Gastrocnemius medialis (tissue), 4 donors: ENCODE measurements at places on chromosomes 7 and 10.

GRCh38 chr10:123519861-123520260 lies 146.3 kb upstream of the GPR26 start:
- DNase-seq = no peak

DNA sequence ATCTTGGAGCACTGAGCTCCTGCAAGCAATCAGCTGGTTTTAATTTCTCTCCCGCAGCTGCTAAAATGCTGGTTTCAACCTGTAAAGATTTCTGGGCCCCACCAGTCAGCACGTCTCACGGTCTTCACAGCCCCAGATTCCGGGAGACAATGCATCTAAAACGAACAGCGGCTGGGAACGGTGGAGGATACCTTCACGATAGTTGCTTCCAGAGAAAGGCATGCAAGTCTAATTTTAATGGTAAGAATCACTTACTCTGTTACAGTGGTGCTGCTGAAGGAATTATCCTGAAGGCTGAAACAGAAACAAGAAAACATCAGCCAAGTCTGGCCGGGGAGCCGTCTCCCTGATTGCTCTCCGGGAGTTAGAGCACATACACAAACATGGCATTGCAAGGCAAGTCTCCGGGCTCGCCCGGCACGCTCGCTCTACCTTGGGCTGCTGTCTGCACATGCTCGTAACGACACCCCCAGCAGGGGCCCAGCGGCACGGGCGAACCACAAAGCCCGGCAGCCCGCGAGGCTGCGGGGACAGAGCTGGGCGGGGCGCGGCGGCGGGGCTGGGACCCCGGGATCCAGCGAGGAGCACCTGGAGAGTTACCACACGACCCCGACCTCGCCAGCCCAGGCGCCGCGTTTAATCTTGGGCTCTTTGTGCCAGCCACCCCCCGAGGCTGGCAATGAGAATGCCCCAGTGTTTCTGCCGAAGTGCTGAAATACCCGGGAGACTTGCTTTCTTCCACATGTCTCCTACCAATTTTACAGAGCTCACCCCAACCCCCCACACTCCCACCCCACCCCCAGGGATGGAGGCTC lies at the start of gene FAM13C:
TSS of gene FAM13C (minus strand) at position 406 of the 815 bp plus-strand sequence. CDS start at position 317, 89 bp downstream.
- DNase-seq = peak; percentile 66

- no peak for DNase-seq
Observed at GRCh38 chr7:25626451-25627131, 398.3 kb upstream of the NPVF start.

GRCh38 chr10:26612151-26612915 lies 85.2 kb upstream of the PDSS1 start:
- DNase-seq = no peak

DNA sequence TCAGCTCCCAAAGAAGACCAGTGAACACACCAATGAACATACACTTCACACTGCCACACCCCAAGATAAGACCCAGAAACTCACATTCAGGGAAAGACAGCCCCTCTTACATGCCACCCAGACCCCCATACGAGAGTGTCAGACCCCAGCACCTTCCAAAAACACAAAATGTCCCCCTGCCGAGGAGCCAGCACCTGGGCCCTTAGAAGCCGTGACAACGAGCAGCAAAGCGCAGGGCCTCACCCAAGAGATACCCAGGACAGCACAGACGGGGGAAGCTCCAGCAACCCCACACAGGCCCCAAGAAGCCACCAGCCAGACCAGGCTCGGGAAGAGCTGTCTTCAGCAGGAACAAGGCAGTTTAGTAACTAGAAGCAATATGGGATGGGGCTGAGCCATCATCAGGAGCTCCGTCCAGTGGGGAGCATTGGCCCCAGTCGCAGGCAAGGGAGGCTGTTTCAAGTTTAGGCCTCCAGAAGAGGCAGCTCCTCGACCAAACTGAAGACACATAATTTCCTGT lies 243.6 kb downstream of the PTPRN2 start:
- no peak for DNase-seq

DNA sequence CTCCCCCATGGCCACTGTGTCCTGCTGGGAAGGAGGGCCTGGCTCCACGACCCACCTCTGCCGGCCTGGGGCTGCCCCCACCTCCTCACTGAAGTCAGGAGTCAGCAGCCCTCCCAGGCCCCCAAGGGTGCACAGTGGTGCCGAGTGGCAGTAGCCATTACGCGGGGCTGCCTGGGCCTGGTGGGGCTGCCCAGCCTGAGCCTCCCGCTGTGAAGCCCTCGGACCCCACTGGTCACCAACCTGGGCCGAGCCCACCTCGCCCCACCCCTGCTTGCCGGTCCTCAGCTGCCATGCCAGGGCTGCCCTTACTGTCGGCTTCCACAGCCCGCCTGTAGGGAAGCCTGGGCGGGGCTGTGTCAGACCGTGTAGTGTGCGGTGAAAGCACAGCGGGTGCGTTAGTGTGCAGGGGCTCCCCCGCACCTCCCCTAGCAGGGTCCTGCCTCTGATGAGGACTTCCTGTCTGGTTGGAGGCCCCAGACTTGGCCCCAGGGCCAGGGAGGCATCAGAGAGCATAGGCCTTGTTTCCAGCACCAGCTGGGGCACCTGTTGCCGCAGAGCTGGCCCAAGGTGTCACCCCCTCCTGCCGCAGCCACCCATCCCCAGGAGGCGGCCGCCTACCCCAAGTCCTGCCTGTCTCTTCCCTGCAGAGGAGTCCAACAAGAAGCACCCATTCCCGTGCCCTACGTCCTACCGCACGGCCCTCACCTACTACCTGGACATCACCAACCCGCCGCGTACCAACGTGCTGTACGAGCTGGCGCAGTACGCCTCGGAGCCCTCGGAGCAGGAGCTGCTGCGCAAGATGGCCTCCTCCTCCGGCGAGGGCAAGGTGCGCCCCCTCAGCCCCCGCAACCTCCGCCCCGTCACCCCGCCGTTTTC lies 10.0 kb downstream of the TMEM120A start:
- DNase-seq = no peak

GRCh38 chr10:114711176-114711868 lies 53.2 kb upstream of the ABLIM1 start:
- no peak for DNase-seq

GRCh38 chr7:7330997-7331396 lies 148.7 kb downstream of the C1GALT1 start:
- DNase-seq = no peak

GRCh38 chr7:48170506-48170905 lies 752 bp upstream of the ABCA13 start:
- DNase-seq = no peak

- DNase-seq = no peak
Observed at GRCh38 chr7:68980011-68980410, 618.3 kb upstream of the AUTS2 start.

- DNase-seq = no peak
Observed at GRCh38 chr10:85284778-85285770, 956.7 kb downstream of the CCSER2 start.
